ENCODE measurements at places on chromosomes 2 and 18. TPM values are rescaled to one million over a fixed set of nuclear protein-coding genes. Genes with fewer than 3 reads are reported as not detected.

- H3K4me1 ChIP-seq, result peaks cover 25% of the 10 kb centered on the region
- H3K27me3 ChIP-seq, result no peaks in the 10 kb centered on the region
- no peak overlapping the region for H3K4me3 ChIP-seq
- peaks cover 12% of the 10 kb centered on the region for H3K36me3 ChIP-seq
- DNase-seq, result no peak
These were observed 2.1 kb downstream of the MLPH start for GRCh38 chr2:237488901-237489860.

DNA sequence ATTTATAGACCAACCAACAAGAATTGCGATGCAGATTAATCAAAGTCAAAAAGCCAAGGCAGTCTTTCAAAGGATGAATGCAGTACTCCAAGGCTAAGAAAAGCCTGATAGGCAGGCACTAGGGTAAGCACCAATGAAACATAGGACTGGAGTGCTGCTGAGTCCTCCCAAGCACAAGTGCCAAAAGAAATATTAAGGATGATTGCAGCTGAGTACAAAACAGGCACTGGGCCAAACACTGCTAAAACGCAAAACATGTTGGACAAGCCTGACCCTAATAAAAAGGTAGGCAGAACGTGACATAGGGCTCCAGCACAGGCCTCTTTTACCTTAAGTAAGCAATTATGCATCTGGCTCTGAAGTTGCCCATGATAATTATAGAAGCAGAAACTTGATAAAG, 160.1 kb upstream of the LRP1B start:
- DNase-seq, result no peak
- H3K4me1 ChIP-seq, result peaks cover 6% of the 10 kb centered on the region
- no peak overlapping the region for H3K4me3 ChIP-seq
- no peaks in the 10 kb centered on the region for H3K36me3 ChIP-seq
- H3K27ac ChIP-seq, result no peak overlapping the region

GRCh38 chr18:58819051-58819450, 45.6 kb upstream of the ZNF532 start:
- no peaks in the 10 kb centered on the region for H3K36me3 ChIP-seq
- DNase-seq, result no peak
- H3K4me3 ChIP-seq, result no peak overlapping the region
- H3K27me3 ChIP-seq, result no peaks in the 10 kb centered on the region
- H3K4me1 ChIP-seq, result peaks cover 5% of the 10 kb centered on the region

DNA sequence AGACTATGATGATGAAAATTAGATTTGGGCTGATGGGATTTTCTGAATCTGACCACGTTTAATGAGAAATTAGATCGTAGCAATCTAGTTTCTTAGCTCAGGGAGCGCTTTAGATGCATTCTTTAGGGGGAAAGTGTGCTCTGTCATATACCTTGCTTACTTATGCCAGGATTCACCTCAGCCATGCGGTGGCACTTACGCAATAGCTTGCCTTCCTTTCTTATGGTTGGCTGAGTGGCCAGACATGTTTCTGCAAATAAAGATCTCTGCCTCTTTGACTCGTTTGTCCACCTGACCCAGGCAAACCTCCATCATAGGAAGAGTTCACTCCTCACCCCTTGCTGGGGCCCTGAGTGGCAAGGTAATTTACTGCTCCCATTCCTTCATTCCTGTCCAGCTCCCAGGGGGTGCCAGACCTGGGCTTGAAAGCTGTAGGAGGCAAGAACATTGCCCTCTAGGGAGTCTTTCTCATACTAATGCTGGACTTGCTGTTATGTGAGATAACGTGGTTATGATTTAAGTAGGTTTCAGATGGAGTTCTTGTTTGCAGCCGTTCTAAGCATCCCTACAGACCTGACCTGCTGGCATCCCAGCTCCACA, 57.1 kb downstream of the FBLN7 start:
- H3K27ac ChIP-seq, result no peak overlapping the region
- no peaks in the 10 kb centered on the region for H3K4me1 ChIP-seq
- no peak overlapping the region for H3K4me3 ChIP-seq

DNA sequence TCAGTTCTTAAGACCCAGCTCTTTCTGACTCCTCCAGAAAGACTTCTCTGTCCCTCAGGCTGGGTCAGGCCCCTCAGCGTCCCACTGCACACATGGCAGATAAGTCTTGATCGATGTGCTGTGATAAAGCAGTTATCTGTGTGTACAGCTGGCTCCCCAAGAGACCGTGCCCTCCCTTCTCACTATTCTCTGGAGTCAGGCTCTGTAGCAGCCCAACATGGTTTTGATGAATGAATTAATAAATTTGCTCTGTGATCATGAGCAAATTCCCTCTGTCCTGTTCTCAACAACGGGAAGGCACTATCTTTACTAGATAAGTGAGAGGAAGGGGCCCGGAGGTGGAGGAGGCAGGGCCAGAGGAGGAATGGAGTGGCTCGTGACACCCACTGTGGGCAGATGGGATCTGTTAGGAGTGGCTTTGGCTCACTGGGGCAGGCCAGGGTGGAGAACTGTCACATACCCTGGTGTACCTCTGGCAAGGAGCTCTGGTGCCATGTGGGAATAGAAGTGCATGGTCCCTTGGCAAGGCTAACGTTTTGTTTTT, 48.3 kb downstream of the ZFP36L2 start:
- H3K4me1 ChIP-seq, result peaks cover 47% of the 10 kb centered on the region
- no peak for DNase-seq
- H3K27ac ChIP-seq, result peak overlapping the region; percentile 98
- H3K36me3 ChIP-seq, result no peaks in the 10 kb centered on the region
- no peak overlapping the region for H3K4me3 ChIP-seq

GRCh38 chr18:79365701-79366100, 30.0 kb upstream of the NFATC1 start:
- H3K4me1 ChIP-seq, result no peaks in the 10 kb centered on the region
- H3K4me3 ChIP-seq, result no peak overlapping the region
- peaks cover 32% of the 10 kb centered on the region for H3K36me3 ChIP-seq
- peak; percentile 53 for DNase-seq

DNA sequence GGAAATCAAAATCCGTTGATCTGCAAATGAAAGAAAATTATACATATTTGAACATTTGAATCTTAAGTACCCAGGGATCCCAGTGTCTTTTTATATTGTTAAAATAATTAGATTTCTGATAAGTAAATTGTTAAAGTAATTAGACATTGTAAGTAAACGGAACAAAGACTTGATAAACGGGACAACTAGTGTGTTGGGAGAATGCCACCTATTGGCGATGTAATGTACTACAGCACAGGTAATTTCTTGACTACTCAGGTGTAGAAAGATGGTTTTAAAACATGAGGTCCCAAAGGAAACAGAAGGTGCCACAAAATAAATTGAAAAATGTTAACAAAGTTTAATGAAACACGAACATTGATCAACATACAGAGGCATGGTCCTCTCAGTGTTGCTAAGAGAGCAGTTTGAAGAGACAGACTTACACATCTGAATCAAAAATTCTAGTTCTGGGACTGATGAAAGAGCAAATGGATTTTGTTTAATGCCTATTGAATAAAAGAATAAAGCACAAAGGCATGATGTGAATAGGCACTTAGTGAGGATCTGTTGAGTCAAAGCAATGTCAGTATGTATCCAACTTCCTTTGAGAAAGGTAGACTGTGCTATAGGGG, 103.4 kb upstream of the RASGRP3 start:
- H3K27me3 ChIP-seq, result no peaks in the 10 kb centered on the region
- DNase-seq, result no peak
- no peaks in the 10 kb centered on the region for H3K4me1 ChIP-seq
- peaks cover 6% of the 10 kb centered on the region for H3K36me3 ChIP-seq
- H3K27ac ChIP-seq, result no peak overlapping the region

DNA sequence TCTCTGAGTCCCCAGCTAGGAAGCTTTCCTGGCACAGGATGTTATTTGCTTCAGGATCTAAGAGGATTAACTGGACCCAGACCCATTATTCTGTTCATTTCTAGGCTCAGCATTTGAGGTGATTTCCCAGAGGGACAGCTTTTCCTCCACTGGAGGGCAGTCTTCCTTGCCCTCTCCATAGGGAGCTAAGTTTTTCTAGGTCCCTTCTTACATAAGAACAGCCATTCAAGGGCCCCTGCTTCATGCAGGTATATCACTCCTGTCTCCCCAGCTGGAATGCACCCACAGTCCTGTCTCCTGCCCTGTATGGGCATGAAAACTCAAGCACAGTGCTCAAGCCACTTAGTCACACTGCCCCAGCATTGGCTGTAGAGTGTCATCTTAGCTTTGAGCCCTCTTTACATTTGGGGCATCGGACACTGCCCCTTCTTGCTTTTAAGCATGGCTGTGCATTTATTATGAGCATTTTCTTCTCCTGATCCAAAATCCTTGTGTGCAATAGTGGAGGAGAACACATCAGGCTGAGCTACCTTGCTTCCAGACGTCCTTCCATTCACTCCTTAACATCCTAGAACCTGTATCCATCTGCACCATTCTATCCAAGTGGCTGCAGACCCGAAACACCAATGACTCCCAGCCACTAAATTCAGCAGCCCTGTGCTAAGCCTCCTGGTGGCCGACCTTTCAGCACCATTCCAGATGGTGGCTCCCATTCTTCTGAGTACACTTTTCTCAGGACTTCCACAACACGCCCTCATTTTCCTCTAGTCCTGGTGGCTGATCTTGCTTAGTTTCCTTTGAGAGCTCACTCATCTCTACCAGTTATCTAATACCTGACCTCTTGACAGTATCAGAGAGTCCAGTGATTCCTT, 80.0 kb downstream of the COPS8 start:
- no peak for DNase-seq
- H3K4me3 ChIP-seq, result no peak overlapping the region
- H3K27me3 ChIP-seq, result no peaks in the 10 kb centered on the region

GRCh38 chr2:9382604-9383235, 40.6 kb downstream of the ITGB1BP1 start:
- DNase-seq, result no peak
- H3K4me1 ChIP-seq, result peaks cover 28% of the 10 kb centered on the region
- peak overlapping the region; percentile 38 for H3K27ac ChIP-seq
- no peaks in the 10 kb centered on the region for H3K27me3 ChIP-seq
- peaks cover 50% of the 10 kb centered on the region for H3K36me3 ChIP-seq

ALPI gene
- total RNA-seq, result not detected
